ENCODE measurements at places on chromosomes 16 and 17.

DNA sequence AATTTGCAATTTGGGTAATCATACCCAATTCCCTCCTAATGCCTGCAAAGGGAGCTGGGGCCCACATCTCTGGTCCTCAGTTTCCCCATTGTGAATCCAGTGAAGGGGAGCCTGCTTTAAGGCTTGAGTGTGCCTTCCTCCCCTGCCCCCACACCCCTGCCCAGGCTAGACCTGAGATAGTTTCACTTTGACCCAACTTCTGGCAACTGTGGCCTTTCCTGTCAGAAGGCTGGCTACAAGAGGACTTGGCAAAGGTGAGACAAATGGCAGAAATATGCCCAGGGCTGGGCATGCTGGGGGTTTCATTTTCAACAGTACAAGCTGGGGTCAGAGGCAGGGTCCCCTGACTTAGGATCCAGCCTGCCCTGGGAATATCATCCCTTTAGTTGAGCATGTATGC lies 10.0 kb downstream of the SOCS1 start:
- no peak for DNase-seq

DNA sequence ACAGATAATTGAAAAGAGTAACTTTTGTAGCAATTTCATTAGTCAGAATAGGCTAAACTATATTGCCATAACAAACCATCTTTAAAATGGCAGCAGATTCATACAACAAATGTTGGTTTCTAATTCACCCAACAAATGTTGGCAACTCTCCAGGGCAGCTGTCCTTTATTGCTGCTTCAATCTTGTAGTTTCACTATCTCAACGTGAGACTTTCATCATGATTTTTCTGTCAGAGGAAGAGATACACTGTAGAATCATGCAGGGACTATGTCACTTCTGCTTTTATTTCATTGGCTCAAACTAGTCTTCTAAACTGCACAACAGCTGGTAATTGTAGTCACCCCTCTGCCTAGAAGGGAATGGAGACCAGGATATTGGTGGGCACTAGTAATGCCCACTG lies 174.2 kb downstream of the TANC2 start:
- DNase-seq: no peak

DNA sequence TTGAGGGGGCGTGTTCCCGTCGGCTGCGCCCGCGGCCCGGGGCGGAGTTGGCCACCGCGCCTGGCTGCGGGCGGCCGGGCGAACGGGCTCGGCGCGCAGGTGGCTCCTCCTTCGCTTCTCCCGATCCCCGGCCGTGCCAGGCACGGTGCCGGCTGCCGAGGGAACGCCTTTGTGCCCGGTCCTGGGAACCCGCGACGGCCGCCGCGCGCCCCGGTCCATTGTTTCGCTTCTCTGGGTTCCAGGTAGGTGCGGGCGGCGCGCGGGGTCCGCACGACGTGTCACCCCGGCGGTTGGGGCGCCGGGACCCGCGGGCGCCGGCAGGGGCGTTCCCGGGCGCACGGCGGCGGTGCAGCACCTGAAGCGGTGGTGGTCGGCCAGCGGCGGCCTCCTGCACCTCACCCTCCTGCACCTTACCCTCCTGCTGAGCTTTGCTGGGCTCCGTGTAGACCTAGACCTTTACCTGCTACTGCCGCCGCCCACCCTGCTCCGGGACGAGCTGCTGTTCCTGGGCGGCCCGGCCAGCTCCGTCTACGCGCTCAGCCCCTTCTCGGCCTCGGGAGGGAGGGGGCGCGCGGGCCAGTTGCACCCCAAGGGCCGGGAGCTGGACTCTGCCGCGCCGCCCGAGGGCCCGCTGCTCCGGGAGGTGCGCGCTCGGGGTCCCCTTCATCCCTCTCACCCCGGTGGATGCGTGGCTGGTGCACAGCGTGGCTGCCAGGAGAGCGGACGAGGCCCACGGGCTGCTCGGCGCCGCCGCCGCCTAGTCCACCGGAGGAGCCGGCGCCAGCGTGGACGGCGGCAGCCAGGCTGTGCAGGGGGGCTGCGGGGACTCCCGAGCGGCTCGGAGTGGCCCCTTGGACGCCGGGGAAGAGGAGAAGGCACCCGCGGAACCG lies 99.9 kb downstream of the EFCAB13 start:
- DNase-seq: peak; percentile 15

DNA sequence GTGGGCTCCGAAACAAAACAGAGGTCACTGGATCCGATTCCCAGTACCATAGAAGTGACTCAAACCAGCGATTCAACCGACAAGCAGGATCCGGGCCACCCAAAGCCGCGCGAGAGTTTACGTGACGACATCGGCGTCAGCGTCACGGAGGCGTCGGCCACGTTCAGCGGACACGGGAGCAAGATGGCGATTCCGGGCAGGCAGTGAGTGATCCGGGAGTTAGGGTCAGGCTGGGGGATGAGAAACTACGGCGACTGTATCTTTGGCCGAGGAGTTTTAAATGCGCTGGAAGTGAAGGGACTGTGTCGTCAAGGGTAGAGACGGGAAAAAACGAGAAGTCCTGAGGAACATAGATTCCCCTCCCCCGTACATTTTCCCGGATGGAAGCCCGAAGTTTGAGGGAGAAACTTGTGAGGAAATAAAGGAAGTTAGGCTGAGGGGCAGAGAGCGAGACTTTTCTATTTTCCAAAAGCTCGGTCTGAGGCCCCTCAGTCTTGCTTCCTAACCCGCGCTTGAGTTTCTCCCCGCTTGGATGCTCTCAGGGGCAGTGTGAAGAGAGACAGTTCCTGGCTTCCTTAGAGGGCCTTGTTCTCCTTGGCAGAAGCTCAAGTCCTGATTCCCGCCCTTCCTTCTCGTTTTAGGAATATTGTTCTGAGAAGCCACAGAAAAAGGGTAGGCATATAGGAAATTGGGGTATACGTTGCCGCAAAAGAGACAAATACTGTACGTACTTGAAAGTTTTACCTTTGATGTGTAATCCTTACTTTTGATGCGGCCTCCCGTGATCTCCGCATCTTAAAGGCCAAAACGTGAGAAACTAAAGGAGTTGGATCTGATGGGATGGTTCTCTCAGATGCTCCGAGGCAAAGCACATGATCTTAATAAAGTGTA lies at the start of gene NSRP1:
Gene NSRP1 (plus strand): TSS at position 156 of the 891 bp plus-strand sequence. CDS start 28 bp downstream, at position 184.
- peak; percentile 95 for DNase-seq

DNA sequence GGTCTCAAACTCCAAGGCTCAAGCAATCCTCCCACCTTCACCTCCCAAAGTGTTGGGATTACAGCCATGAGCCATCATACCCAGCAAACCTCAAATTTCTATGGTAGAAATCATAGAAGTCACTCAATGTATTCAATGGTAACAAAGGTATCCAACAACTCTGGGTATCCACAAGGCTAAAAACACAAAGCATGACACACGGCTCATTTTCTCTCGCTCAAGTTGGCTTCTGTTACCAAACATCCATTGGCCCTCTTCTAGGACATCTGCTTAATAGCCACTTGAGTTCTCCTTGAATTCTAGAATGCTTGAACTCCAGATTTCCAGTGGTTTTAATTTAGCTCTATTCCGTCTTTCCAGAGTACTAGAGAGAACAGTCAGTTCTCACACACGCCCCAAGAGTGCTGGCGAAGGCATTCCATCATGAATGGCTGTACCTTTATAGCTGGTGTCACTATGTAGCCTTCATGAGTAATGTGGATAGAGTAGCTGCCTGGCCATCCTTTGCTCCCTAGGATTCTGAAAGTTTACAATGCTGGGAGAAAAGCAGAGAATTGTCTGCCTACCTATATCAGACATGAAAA lies 42.6 kb downstream of the SPAG9 start:
- no peak for DNase-seq

DNA sequence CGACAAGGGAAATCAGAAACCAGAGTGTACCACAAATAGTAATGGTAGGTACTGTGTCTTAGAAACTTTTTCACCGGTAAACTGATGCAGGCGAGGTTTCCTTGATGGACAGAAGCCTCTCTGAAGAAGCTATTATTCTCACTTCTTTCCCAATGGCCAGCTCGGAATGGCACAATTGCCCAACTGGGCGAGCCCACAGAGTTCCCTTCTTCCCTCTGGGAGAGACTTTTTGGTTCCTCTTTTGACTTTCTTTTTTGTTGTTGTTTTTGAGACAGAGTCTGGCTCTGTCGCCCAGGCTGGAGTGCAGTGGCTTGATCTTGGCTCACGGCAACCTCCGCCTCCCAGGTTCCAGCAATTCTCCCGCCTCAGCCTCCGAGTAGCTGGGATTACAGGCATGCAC lies 16.9 kb downstream of the SLC43A2 start:
- no peak for DNase-seq

DNA sequence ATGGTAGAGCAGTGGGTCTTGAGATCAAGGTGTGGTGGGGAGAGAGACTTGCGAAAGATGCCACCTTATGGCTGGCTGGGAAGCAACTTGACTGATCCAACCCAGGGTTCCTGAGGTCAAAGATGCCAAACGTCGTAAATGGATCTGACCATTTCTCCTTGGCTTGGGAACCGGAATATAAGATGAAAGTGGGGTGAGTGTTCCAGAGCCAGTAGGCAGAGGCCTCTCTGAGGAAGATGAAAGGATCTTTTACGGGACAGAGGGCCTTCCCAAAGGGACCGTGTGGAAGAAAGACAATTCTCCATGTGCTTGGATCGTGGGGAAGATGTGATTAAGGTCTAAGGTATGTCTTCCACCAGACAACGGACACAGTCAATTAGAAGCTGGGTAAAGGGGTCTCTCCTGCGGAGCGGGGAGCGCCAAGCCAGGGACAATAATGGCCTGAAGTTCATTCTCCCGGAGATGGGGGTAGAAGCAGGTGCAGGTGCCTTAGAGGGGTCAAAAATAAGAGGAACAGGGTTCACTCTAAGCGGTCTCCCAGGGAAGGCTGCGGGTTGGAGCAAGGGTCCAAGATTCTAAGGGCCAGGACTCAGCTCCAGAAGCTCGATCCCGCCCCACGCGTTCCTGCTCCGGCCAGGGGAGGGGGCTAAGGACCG lies 800 bp downstream of the FXR2 start:
- no peak for DNase-seq

DNA sequence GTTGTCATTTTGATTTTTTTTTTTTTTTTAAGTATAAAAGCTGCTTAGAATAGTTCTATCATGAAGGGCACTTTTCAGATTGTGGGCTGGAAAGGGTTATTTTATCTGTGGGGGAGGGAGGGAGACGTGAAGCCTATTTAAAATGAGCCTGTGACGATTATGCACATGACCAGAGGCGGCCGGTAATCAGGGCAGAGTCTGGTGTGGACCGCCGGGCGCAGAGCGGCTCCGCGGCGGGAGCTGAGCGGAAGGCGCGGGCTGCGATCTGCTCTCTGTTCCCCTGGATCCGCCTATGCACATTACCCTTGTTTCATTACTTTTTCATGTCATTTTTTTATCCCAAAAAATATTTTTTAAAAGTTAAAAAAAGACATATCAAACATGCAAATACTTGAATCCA lies 23.5 kb downstream of the TMC6 start:
- DNase-seq: no peak

All from head of caudate nucleus (tissue), 42 donors.